Hypothalamus (tissue), 51 donors: ENCODE measurements at places on chromosomes 2 and 18.

DNA sequence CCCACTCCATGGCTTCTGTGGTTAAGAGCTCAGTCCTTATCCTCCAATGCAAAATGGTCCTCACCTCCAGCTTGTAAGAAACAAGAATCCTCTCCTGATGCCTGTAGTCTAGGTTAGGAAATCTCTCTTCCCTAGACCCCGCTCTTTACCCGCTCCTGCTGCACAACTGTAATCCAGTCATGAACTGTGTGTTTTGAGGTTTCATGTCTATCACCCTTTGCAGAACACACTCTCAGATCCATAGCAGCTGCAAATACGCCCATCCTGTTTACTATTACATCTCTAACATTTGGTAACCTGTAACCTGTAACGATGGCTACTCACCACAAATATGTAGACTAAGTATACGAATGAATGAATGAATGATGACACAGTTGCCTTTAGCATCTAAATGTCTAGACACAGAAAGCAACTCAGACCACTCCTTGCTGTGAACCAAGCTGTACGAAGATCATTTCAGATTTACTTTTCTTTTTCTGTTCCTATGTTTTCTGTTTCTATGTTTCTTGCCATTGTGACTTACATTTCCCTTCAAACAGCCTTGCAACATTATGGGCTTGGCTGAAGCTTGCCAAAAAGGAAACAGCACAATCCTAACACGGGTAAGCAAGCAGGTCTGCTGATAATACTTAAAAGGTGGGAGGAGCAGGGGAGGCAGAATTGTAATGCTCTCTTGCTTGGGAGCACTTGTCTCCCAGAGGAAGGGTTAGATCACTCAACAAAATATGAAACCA lies 53.7 kb downstream of the EPHA4 start:
- DNase-seq, result no peak

- DNase-seq, result no peak
These were observed 536.9 kb downstream of the TMX3 start for GRCh38 chr18:68177807-68178702.

GRCh38 chr18:36688020-36688965 lies 140.5 kb downstream of the TPGS2 start:
- peak; percentile 21 for DNase-seq

DNA sequence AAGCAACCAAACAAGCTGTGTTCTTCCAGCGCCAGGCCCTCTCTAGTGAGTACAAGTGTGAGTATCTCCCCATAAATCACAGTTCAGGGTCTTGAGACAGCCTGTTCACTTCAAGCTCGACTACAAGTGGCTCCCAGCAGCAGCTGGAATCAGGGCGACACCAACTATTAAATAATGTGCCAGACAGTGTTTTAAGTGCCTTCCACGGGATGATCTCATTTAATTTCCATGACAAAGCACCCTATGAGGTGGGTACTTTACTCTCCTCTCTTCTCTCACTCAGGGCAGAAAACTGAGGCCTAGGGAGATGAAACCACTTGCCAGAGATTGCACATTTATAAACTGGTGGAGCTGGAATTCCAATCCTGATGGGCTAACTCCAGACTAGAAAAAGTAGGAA lies 2.6 kb upstream of the FAM136A start:
- no peak for DNase-seq

GRCh38 chr2:136769871-136770270 lies 4.5 kb downstream of the THSD7B start:
- no peak for DNase-seq

GRCh38 chr2:38653715-38654527 lies 12.0 kb upstream of the GALM start:
- DNase-seq, result no peak

DNA sequence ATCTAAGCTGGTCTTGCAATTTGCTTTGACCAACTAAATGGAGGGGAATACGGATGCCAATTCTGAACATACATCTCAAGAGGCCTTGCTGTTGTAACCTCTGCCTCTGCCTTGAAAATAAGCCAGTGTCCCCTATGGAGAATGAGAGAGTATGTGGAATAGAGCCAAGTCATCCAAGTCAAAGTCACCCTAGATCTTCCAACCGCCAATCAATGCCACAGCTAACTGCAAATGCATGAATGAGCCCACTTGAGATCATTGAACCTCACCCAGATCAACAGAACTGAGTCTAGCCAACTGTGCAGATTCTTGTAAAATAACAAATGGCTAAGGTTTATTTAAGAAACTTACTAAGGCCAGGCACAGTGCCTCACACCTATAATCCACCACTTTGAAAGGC lies 139.8 kb upstream of the TANK start:
- no peak for DNase-seq

DNA sequence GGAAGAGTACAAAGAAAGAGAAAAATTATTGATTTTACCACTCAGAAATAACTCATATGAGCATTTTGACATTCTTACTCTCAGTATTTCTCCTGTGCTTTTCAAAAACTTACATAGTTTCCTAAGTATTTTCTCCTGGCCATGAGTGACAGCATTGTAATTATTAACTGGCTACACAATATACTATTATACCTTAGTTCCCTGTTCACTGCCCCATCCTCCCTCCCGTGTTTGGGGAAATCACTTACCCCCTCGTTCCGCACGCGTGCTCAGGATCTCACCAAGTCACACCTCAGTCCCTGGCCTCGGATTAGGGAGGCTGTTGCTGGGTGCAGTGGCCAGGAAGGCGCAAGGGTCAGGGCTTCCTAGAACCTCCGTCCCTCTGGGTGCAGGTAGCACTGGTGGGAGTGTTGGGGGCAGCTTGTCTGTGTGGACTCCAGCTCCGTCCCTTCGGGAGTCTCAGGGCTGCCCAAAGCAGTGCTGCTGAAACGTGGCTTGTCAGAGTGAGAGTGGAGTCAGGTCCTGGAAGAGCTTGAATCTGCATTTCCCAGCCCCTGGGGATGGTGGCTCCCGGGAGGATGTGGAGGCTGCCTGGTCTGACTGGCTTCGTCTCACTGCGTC lies 23.2 kb downstream of the ATG4B start:
- no peak for DNase-seq

DNA sequence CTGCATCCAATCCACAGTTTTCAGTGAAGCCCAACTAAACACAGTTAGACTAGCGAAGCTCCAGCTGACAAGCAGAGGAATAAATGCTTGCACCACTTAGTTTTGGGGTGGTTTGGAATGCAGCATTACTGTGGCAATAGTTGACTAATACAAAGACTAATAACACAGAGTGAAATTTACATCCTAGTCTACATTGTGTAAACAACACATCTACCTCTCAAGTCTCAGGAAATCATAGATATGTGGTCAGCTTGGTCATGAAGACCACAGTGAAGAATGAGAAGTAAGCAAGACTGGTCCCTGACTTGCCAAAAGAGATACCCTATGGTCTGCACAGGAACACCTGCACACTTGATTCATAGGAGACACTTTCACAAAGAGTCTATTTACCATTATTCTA lies 155.1 kb upstream of the TANK start:
- no peak for DNase-seq

- DNase-seq, result no peak
These were observed 86.0 kb downstream of the SPP2 start for GRCh38 chr2:234136461-234136860.

DNA sequence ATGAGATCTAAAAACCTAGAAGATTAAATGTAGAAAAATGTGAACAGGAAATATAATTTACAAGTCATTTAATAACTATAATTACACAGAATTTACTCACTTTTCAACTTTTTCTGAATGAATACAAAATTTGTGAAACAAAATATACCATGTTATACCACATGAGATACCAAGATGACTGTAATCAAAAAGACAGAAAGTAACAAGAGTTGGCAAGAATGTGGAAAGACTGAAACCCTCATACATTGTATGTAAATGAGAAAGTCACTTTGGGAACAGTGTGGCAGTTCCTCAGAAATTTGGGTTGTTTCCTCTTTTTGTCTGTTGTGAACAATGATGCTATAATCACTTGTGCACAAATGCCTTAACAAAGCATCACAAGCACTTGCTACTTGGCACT lies 145.4 kb upstream of the ZNF804A start:
- no peak for DNase-seq

DNA sequence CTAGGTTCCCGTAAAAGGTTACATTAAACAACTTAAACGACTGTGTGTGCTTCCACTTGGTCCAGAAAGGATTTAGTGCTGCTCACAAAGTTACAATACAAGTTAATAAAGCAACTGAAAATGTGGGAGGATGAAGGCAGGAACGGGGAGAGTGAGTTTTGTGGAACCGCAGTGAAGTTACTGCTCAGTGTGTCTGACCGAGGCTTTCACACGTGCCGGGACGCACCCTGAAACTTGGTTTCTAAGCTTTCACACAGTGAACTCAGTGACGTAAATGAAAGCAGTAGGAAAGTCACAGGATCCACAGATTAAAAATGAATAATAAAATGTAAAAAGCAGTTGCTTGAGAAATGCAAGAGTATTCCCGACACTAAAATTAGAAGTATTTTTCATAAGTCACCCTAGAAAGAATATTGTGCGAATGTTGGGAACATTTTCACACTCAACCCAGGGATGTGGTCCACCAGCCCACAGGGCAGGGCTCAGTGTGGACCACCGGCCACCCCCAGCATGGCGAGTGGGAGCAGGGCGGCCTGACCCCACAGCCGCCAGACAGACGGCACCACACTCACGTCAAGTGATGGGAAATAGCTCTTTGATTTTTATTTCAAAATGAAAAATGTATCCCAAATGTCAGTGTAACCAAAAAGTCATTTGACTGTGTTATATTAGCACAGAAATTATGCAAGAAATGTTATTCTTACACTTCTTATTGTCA lies 32.6 kb upstream of the CHMP1B start:
- no peak for DNase-seq

- DNase-seq, result no peak
These were observed 734.2 kb upstream of the CHAC2 start for GRCh38 chr2:53033411-53033810.

GRCh38 chr2:209685963-209686362 lies 85.7 kb upstream of the UNC80 start:
- no peak for DNase-seq

GRCh38 chr18:44733069-44733753 lies 52.5 kb downstream of the SETBP1 start:
- DNase-seq, result no peak

- DNase-seq, result no peak
These were observed 113.1 kb downstream of the ICOS start for GRCh38 chr2:204049635-204050034.

- DNase-seq, result no peak
These were observed 163.6 kb downstream of the NAPG start for GRCh38 chr18:10689236-10690034.

DNA sequence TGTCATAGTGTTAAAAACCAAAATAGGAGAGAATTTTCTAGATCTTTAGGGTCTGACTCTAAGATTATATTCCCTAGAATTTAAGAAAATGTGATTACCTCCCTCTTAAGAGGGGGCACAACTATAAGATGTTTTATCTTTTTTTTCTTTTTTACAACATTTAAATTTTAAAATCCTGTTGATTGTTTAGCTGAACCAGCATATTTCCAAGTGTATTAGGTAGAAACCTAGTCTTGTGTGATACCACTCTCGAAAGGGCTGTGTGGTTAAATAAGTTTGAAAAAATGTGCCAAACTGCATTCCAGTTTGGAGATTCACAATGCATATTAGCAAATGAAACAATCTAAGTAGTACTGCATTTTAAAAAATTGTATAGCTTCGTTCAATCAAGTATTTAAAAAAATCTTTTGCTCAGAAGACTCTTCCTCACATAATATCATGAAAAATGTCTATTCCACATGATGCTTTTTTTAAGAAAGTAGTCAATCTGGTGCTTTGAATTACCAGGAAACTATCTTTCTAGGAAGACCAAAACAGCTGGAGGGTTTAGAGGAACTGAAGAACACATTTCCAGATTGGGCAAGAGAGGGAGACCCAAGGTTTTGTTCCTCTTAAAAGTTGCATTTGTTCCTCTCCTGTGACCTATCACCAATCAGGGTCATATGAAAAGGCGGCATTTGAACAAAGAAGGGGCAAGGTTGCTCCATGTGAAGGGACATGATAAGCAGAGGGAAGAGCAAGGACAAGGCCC lies 98.8 kb downstream of the DPP4 start:
- DNase-seq, result no peak

- DNase-seq, result no peak
These were observed 65.3 kb upstream of the MAPK4 start for GRCh38 chr18:50494569-50494968.

- no peak for DNase-seq
These were observed 1153.3 kb upstream of the TMEFF2 start for GRCh38 chr2:193348055-193348454.

GRCh38 chr2:235698491-235698890 lies 204.6 kb downstream of the AGAP1 start:
- DNase-seq, result no peak

DNA sequence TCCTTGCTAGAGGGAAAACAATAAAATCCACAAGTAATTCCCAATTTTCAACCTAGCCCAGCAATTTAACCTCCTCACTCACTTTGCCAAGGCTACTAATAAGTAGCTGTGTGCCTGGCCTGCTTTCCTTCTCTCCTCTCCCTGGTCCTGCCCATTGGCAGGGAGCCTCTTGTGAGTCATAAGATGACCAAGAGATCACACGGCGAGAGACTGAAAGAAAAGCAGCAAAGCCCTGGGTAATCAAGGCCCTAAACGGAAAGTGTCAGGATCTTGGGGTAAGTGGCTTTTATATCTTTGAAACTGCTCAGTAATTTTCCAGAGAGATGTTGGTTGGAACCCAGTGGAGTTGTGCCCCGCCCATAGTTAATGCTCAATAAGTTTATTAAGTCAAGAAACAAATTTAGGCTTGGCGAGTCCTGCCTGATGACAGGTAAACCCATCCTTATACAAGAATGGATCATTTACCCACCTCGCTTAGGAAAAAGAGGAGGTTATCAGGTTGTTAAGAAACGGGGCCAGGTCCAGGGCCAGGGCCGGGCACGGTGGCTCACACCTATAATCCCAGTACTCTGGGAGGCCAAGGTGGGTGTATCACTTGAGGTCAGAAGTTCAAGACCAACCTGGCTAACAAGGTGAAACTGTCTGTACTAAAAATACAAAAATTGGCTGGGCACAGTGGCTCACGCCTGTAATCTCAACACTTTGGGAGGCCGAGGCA lies 10.0 kb upstream of the ADAM17 start:
- DNase-seq, result peak; percentile 27

- DNase-seq, result no peak
These were observed 52.8 kb downstream of the SLC35F5 start for GRCh38 chr2:113703386-113704299.

DNA sequence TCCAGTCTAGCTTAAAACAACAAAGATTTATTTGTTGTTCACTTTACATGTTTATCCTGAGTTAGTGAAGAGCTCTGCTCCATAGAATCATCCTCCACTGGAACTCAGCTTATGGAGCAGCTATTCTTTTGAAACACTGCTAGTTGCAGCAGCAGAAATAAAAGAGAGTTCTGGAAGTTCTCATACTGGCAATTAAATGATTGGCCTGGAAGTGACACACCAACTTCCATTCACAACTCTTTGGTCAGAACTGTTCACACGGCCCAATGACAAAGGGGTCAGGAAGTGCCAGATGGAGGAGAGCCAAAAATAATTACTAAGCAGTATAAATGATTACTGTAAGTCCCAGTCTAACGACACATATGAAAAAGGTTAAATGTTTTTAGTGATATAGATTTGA lies 39.1 kb downstream of the FBXO11 start:
- no peak for DNase-seq

- DNase-seq, result no peak
These were observed 156.7 kb downstream of the RNF144A start for GRCh38 chr2:7073901-7074300.
